Calu3 (cell line): ENCODE measurements at places on chromosomes 13 and 19.
A peak's percentile ranks its signal among the peaks of the same experiment; 100 is the strongest.

GRCh38 chr13:75432045-75432444 is 49.9 kb downstream of the TBC1D4 start:
- peak overlapping the region; percentile 50 for H3K4me3 ChIP-seq
- H3K36me3 ChIP-seq = no peaks in the 10 kb centered on the region
- H3K4me1 ChIP-seq = peaks cover 9% of the 10 kb centered on the region
- no peak overlapping the region for H3K27ac ChIP-seq
- no peaks in the 10 kb centered on the region for H3K27me3 ChIP-seq

DNA sequence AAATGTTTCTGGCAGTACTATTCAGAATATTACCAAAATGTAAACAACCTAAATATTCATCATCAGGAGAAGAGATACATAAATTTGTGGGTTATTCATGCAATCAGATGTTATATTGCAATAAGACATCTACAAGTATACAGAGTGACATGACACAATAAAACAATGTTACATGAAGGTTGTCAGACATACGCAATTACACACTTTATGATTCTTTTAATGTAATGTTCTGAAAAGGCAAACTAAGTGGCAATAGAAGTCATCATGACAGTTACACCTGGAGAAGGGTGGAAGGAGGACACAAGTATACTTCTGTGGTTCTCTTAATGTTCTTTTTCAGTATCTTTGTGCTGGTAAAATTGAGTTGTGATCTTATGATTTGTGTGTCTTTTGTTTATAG is 95.8 kb upstream of the PRR20A start:
- no peak overlapping the region for H3K27ac ChIP-seq
- no peaks in the 10 kb centered on the region for H3K27me3 ChIP-seq
- no peaks in the 10 kb centered on the region for H3K36me3 ChIP-seq
- H3K4me3 ChIP-seq = no peak overlapping the region
- no peaks in the 10 kb centered on the region for H3K4me1 ChIP-seq

GRCh38 chr13:32748305-32748704 is 162.1 kb downstream of the PDS5B start:
- H3K4me3 ChIP-seq = no peak overlapping the region
- H3K27me3 ChIP-seq = no peaks in the 10 kb centered on the region
- DNase-seq = no peak
- peaks cover 4% of the 10 kb centered on the region for H3K36me3 ChIP-seq
- H3K4me1 ChIP-seq = no peaks in the 10 kb centered on the region

GRCh38 chr13:107289540-107289939 is 721.6 kb upstream of the ARGLU1 start:
- H3K36me3 ChIP-seq = no peaks in the 10 kb centered on the region
- H3K4me1 ChIP-seq = no peaks in the 10 kb centered on the region
- no peak for DNase-seq
- no peak overlapping the region for H3K4me3 ChIP-seq
- H3K27me3 ChIP-seq = no peaks in the 10 kb centered on the region

- no peak overlapping the region for H3K4me3 ChIP-seq
- DNase-seq = no peak
- no peaks in the 10 kb centered on the region for H3K27me3 ChIP-seq
- no peaks in the 10 kb centered on the region for H3K36me3 ChIP-seq
- no peak overlapping the region for H3K27ac ChIP-seq
- H3K4me1 ChIP-seq = no peaks in the 10 kb centered on the region
Observed at GRCh38 chr13:94778986-94779385, 66.6 kb upstream of the SOX21 start.

DNA sequence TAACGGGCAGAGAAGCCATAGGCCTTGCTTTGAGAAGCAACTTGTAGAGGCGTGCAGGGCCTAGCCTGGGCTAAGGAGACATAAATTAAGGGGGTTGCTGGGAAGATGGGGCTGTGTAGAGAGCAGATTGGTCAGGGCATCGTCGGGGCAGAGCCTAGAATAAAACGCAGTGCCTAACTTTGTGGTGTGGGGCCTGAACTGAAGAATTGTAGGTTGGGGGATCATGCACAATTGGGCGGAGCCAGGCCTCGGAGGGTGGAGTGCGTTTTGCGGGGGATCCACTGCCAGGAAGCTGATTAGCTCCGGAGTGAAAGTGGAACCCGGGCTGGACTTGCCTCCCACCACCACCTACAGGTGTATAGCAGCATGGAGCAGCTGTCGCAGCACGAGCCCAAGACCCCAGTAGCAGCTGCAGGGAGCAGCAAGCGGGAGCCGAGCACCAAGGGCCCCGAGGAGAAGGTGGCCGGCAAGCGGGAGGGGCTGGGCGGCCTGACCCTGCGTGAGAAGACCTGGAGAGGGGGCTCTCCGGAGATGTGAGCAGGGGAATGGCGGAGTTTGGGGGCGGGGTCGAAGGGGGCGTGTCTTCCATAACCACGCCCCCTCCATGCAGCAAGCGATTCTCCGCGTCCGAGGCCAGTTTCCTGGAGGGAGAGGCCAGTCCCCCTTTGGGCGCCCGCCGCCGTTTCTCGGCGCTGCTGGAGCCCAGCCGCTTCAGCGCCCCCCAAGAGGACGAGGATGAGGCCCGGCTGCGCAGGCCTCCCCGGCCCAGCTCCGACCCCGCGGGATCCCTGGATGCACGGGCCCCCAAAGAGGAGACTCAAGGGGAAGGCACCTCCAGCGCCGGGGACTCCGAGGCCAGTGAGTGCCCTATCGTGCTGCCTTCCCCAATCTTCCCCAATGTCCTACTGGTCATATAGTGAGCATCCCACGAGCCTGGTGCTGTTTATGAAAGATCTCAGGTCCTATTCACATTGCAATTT is 13.8 kb downstream of the DNASE2 start:
- H3K4me3 ChIP-seq = no peak overlapping the region
- DNase-seq = no peak
- H3K27me3 ChIP-seq = no peaks in the 10 kb centered on the region
- no peak overlapping the region for H3K27ac ChIP-seq
- H3K36me3 ChIP-seq = peaks cover 28% of the 10 kb centered on the region

- H3K27me3 ChIP-seq = no peaks in the 10 kb centered on the region
- DNase-seq = no peak
- H3K27ac ChIP-seq = no peak overlapping the region
Observed at GRCh38 chr13:24574847-24575246, 62.3 kb upstream of the PARP4 start.

GRCh38 chr13:91767651-91768050 is 369.2 kb downstream of the GPC5 start:
- no peaks in the 10 kb centered on the region for H3K36me3 ChIP-seq
- no peak overlapping the region for H3K27ac ChIP-seq
- H3K4me3 ChIP-seq = no peak overlapping the region
- H3K27me3 ChIP-seq = no peaks in the 10 kb centered on the region
- DNase-seq = no peak

DNA sequence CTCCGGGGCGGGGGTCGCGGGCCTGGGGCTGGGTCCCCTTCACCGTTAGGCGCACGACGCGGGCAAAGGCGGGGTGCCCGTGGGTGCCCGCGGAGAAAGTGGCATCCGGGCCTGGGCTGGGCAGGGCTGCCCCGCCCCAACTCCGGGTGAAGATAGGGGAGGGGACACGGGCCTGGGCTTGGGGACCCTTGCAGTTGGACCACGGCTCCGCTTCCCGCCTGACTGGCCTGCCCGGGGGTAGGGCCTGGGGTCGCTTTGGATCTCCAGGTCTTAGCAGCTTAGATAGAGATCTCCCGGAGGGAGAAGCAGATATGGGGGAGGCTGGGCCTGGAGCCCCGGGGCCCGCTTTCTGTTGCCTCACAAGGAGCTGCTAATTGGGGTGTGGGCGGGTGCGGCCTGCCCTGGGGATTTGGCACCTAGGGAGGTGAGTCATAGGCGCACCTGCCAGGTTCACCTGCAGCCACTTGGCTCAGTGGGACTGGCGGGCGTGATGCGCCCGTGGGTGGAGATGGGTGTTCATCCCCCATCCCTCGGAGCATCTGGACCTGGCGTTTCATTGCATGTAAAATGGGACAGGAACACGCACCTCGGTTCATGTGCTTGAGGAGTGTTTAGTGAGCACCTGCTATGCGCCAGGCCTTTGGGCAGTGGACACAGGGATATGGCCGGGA is 585 bp downstream of the MAP1S start:
- no peaks in the 10 kb centered on the region for H3K27me3 ChIP-seq
- peaks cover 25% of the 10 kb centered on the region for H3K4me1 ChIP-seq
- H3K27ac ChIP-seq = peak overlapping the region; percentile 10
- H3K36me3 ChIP-seq = peaks cover 33% of the 10 kb centered on the region
- DNase-seq = peak; percentile 44

GRCh38 chr19:49690656-49691242 is at the start of gene CPT1C:
TSS of gene CPT1C (plus strand) at chr19:49691116. CDS start at chr19:49692253, 1,137 bp downstream.
- no peak for DNase-seq
- H3K27me3 ChIP-seq = no peaks in the 10 kb centered on the region
- peaks cover 66% of the 10 kb centered on the region for H3K36me3 ChIP-seq
- peak within 1 kb of the TSS; percentile 24 for H3K27ac ChIP-seq
- H3K4me1 ChIP-seq = no peaks in the 10 kb centered on the region
- H3K4me3 ChIP-seq = no peak within 1 kb of the TSS

- peaks cover 19% of the 10 kb centered on the region for H3K36me3 ChIP-seq
- H3K27ac ChIP-seq = no peak overlapping the region
- no peak for DNase-seq
- peak overlapping the region; percentile 4 for H3K4me3 ChIP-seq
Observed at GRCh38 chr19:46975011-46975924, 44.4 kb upstream of the NPAS1 start.

DNA sequence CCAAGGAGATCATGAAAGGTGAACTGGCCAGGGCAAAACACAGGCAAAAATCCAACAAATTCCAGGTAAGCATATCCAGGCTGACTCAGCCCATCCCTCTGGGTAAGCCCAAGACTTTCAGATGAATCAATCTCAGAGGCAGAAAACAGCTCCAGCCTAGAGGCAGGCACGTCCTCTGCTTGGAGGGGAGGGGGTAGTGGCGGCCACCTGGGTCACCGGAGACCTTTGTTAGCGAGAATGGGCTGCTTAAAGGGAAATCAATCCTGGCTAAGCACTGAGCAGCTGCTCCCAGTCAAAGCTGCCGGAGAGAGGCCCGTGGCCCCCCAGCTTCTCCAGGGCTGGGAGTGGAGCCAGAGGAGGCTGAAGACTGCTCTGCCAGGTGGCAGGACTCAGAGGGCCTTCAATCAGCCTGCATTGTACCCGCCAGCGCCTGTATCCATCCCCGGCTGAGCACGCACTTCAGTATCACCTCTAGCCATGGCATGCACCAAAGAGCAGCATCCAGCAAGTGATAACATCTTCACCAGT is 48.2 kb downstream of the PIN1 start:
- no peaks in the 10 kb centered on the region for H3K36me3 ChIP-seq
- DNase-seq = no peak
- no peak overlapping the region for H3K27ac ChIP-seq

DNA sequence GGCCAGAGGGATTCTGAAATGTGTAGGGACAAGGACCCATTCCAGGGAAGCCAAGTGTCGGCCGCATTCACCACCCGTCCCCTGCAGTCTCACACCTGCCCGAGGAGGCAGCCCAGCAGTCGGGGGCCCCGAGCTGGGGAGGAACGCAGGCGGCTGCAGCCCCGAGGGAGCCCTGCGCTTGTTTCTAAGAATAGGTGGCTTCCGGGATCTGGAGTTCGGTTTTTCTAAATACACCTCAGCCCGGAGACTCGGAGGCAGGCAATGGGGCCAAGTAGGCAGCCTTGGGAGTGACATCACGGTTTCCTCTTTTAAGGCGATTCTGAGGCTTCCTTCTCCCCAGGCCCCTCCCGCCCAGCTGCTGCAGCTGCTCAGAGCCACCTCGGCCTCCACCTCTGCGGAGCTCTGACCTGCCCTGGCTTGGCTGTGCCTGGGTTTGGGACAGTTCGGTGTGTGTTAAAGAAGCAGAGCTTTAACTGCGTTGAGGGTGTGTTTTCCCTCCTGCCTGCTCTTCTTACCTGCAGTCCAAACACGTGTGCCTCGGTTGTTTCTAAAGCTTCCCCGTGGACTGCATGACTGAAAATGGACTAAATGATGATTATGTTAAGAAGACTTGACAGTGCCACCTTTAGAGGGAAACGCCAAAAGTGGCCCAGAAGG is 80.5 kb downstream of the COL4A2 start:
- H3K4me1 ChIP-seq = no peaks in the 10 kb centered on the region
- no peaks in the 10 kb centered on the region for H3K36me3 ChIP-seq
- DNase-seq = no peak
- H3K4me3 ChIP-seq = no peak overlapping the region

DNA sequence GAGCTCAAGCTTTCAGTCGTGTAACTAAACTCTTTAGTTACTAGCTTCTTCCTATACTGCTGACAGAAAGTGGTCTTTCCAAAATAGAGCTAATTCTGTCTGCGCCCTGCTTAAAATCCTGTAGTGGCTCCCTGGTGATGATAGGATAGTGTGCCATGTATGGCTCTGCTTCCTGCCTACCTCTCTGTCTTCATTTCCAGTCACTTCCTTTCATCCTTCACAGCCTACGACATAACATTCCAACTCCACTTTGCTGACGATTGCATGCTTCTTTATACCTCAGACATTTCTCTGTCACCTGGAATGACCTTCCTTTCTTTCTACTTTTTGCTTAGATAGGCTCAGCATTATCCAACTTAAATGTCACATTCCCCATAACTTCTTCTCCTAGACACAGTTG is 190.8 kb downstream of the MAB21L1 start:
- no peak for DNase-seq
- H3K4me1 ChIP-seq = no peaks in the 10 kb centered on the region
- no peak overlapping the region for H3K27ac ChIP-seq
- no peaks in the 10 kb centered on the region for H3K36me3 ChIP-seq
- H3K4me3 ChIP-seq = no peak overlapping the region

GRCh38 chr19:17441241-17442021 is 7.0 kb downstream of the TMEM221 start:
- no peak overlapping the region for H3K27ac ChIP-seq
- no peak for DNase-seq
- H3K4me3 ChIP-seq = no peak overlapping the region
- H3K27me3 ChIP-seq = peaks cover 17% of the 10 kb centered on the region
- H3K36me3 ChIP-seq = no peaks in the 10 kb centered on the region

DNA sequence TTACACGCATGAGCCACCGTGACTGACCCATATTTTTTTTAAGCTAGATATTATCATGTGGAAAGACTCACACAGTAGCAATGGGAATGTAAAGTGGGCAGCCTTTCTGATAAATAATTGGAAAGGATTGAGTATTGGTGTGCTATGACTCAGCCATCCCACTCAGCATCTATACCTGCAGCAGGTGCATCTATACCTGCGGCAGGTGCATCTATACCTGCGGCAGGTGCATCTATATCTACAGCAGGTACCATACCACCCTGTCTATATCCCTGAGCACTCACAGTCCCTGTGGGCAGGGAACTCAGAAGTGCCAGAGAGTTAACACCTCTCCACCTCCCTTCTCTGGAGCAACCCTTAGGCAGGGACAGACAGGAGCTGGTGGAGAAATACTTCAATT is 5.2 kb upstream of the LRRC8E start:
- no peaks in the 10 kb centered on the region for H3K36me3 ChIP-seq
- H3K4me3 ChIP-seq = no peak overlapping the region
- DNase-seq = no peak

GRCh38 chr13:76816394-76816793 is 69.8 kb downstream of the KCTD12 start:
- H3K4me3 ChIP-seq = no peak overlapping the region
- no peaks in the 10 kb centered on the region for H3K36me3 ChIP-seq
- H3K4me1 ChIP-seq = no peaks in the 10 kb centered on the region
- H3K27ac ChIP-seq = no peak overlapping the region
- peaks cover 13% of the 10 kb centered on the region for H3K27me3 ChIP-seq
